Inflammatory macrophage treated with lipopolysaccharide for 1 hour (primary cell): ENCODE measurements at places on chromosomes 2 and 18.

GRCh38 chr2:195505701-195506100 is 151.3 kb upstream of the SLC39A10 start:
- no peak for DNase-seq

DNA sequence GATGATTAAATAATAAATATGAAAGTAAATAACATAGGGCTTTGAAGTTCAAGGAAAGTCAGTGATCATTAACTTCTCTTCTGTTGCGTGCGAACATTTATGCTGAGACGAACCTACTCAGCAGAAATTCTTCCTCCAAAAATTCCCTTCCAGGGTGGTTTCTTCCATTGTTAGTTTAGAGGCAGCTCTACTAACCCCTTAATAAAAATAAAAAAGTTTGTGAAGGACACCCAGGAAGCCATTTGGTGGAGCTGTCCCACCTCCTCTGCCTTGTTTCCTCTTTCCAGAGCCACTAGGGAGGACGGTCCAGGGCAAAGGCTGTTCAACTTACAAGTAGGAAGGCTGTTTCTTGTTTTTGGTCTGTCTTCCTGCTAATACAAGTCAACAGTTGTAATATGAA is 2.1 kb upstream of the SMAD2 start:
- peak; percentile 77 for DNase-seq

GRCh38 chr18:9993521-9994025 is 79.8 kb downstream of the VAPA start:
- DNase-seq, result no peak

- DNase-seq, result no peak
Observed at GRCh38 chr2:164746713-164747112, 94.9 kb downstream of the COBLL1 start.

GRCh38 chr2:199216253-199216652 is 241.5 kb downstream of the SATB2 start:
- no peak for DNase-seq

DNA sequence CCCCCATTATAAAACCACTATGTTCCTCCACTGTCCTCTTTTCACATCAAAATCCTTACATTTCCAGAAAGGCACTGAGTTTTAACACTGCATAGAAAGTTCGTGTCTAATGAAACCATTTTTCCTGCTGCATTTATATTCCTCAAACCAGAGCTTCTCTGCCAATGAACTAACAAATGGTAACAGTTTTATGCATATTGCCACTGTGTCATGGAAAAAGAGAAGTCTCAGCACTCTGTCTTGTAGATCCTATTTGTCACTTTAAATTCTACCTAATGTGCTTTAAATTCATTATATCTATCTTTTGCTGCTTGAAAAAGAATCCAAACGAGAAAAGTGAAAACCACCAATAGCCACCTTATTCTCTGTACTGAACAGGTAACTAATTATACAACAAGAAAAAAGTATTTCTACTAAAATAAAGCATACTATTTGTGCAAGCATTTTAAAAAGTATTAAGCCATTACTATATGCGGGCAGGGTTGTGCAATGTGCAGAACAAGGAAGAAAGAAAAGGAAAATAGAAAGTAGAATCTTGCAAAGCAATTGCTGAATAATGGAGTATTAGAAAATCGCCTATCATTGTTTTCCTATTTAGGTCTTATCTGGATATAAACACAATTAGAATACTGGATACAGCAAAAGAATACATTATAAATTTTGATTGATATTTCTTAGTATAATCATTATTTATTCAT is 328.9 kb downstream of the ZEB2 start:
- peak; percentile 53 for DNase-seq

GRCh38 chr2:32627441-32627813 is 423 bp upstream of the TTC27 start:
- DNase-seq, result peak; percentile 22

GRCh38 chr18:44238454-44238853 is 442.2 kb upstream of the SETBP1 start:
- DNase-seq, result no peak

GRCh38 chr2:211454679-211455078 is 898.3 kb downstream of the CPS1 start:
- DNase-seq, result no peak

GRCh38 chr2:74685408-74685807 is 31.4 kb downstream of the SEMA4F start:
- no peak for DNase-seq
